Daoy (cell line): ENCODE measurements at places on chromosomes 16 and 17. TPM values are rescaled to one million over a fixed set of nuclear protein-coding genes. Genes with fewer than 3 reads are reported as not detected.

- DNase-seq = no peak
Observed at GRCh38 chr17:36613155-36613554, 11.8 kb downstream of the MRM1 start.

FAM20A gene
- total RNA-seq = not detected in 2 replicates

DNA sequence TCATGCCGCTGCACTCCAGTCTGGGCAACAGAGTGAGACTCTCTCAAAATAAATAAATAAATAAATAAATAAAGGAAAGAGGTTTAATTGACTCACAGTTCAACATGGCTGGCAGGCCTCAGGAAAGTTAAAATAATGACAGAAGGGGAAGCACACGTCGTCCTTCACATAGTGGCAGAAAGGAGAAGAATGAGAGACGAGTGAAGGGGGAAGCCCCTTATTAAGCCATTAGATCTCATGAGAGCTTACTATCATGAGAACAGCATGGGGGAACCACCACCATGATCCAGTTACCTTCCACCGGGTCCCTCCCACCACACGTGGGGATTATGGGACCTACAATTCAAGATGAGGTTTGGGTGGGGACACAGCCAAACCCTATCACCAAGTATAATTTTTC lies 54.5 kb downstream of the PAFAH1B1 start:
- DNase-seq = no peak

GRCh38 chr16:55280587-55280986 lies 43.4 kb upstream of the IRX6 start:
- DNase-seq = peak; percentile 78

DNA sequence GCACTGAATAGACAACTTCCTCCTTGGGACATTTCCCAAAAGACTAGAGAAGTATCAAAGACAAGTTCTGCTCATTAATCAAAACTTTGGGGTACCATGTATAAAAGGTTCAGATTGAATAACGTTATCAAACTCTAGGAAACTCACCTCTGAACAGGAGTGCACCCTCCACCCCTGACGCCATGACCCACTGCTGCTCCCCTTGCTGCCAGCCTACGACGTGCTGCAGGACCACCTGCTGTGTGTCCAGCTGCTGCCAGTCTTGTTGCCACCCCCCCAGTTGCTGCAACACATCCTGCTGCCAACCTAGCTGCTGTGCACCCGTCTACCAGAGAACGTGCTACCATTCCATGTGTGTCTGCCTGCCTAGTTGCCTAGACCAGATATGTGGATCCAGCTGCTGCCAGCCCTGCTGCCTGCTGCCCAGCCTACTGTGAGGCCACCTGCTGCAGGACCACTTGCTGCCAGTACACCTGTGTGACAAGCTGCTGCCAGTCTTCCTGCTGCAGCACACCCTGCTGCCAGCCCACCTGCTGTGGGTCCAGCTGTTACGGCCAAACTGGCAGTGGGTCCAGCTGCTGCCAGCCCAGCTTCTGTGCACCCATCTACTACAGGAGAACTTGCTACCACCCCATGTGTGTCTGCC lies 13.8 kb upstream of the KRTAP9-2 start:
- DNase-seq = peak; percentile 15

DNA sequence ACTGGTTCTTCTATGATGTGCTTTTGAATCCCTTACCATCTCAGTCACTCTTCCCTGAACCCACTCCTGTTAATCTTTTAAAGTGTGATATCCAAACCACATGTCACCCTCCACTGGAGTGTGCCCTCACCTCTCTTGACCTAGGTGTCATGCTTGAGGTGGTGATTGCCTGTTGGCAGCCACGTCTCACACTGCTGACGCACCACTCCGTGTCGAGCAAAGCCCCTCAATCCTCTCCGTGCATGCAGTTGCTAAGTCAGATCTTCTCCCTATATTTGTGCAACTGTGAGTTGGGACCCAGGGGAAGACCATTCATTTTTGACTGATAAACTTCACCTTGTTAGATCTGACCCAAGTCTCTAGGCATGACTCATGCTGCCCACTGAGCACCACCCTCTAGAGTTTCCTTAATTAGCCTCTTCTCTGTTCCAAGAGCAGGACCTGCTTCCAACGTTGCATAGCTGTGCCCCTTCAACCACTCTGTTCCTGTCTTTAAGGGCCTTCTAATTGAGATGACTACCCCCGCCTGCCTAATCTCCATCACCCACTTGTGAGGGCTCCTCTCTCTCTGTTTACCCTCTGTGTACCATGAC lies 2.7 kb downstream of the MYH13 start:
- DNase-seq = peak; percentile 46

DNA sequence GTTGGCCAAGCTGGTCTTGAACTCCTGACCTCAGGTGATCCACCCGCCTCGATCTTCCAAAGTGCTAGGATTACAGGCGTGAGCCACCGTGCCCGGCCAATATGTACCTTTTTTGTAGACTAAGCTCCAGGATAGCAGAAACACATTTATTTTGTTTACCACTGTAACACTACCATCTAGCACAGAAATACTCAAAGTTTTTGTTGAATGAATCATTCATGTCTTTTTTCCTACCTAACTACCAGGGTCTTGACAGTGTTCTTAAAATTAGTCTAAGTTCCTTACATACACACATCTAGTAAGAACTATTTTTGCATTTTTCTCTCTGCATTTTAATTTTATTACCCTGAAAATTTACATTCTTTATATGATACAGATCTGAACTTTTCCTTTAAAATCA lies 44.4 kb downstream of the AKAP10 start:
- DNase-seq = no peak

IL21R gene
- 0.03 TPM in 1 of 2 replicates, not detected in the other for total RNA-seq

GRCh38 chr16:49250689-49251088 lies 30.9 kb downstream of the CBLN1 start:
- no peak for DNase-seq

DNA sequence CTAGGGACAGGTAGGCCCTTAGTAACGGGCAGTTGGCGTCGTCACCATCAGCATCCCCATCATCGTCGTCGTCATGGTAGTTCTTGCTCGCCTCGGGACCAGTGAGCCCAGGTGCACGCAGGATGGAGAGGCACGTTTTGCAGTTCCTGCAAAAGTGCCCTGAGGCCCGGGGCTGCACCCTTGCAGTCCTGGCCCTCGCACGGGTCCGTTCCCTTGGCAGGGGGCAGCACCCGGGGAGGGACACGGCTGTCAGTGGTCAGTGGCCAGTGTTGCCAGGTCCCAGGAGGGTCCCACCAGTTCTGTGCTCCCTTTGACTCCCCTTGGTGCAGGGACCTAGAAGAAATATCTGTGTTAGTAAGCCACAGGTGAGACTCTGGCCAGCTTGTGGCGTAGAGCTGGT lies 243.9 kb upstream of the CIBAR2 start:
- no peak for DNase-seq

SLC22A31 gene
- total RNA-seq = not detected in 2 replicates

- DNase-seq = peak; percentile 59
Observed at GRCh38 chr16:19502395-19503131, 19.3 kb downstream of the GDE1 start.

- peak; percentile 37 for DNase-seq
Observed at GRCh38 chr17:13311306-13311705, 290.4 kb downstream of the HS3ST3A1 start.

DNA sequence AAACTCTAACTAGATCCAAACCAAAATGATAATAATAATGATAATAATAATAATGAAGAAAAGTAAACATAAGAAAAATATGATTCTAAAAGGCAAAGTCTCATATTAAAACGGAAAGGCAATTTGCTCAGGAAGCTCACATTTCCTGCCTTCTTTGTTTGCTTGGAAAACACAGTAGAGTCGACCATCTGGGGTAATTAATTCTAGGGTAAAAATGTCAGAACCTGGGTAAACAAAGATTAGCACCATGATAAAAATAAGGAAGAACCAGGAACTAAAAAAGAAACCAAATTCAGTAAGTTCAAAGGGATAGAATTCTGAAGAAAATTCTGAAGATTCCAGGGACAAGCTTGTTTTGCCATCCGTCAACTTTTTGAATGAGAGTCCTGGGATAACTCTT lies 16.2 kb downstream of the KRABD2 start:
- DNase-seq = no peak

GRCh38 chr17:67449845-67450755 lies 73.0 kb downstream of the PITPNC1 start:
- DNase-seq = no peak

WNT3 gene
- 2.4 and 3.4 TPM in 2 replicates for total RNA-seq

GRCh38 chr16:81469710-81470535 lies 25.3 kb downstream of the CMIP start:
- no peak for DNase-seq

- DNase-seq = peak; percentile 47
Observed at GRCh38 chr16:58614212-58614611, 15.4 kb downstream of the CNOT1 start.

GRCh38 chr17:66915204-66915611 lies 49.3 kb upstream of the CACNG4 start:
- DNase-seq = peak; percentile 50
